ENCODE measurements at places on chromosomes 3 and 15. TPM values are rescaled to one million over a fixed set of nuclear protein-coding genes. Genes with fewer than 3 reads are reported as not detected.

GP9 gene
- not detected for total RNA-seq

DNAJA4 gene
- total RNA-seq, result 2.9 TPM

PLS1 gene
- total RNA-seq, result 0.53 TPM

CDC25A gene
- 1.2 TPM for total RNA-seq

PAK6 gene
- total RNA-seq, result not detected

CACNA2D3 gene
- under 0.01 TPM for total RNA-seq

LRRC3B gene
- total RNA-seq, result not detected

SLC38A3 gene
- total RNA-seq, result not detected

CLDN18 gene
- total RNA-seq, result not detected

SMAD6 gene
- 4.8 TPM for total RNA-seq

XCR1 gene
- total RNA-seq, result not detected

TMEM43 gene
- 126 TPM for total RNA-seq

GPR156 gene
- 0.35 TPM for total RNA-seq

ANKRD63 gene
- not detected for total RNA-seq

CD96 gene
- total RNA-seq, result not detected

SQOR gene
- total RNA-seq, result 40.6 TPM

SLC9A9 gene
- 1.8 TPM for total RNA-seq

GPR27 gene
- total RNA-seq, result not detected

LYZL4 gene
- total RNA-seq, result not detected

STRA6 gene
- 11.2 TPM for total RNA-seq

C2CD4A gene
- total RNA-seq, result not detected

ROBO2 gene
- not detected for total RNA-seq

COL6A5 gene
- total RNA-seq, result not detected

SRP14 gene
- 250 TPM for total RNA-seq

BTLA gene
- total RNA-seq, result not detected

ISG20 gene
- 1.1 TPM for total RNA-seq

FBLN2 gene
- total RNA-seq, result 16.1 TPM

AQP9 gene
- not detected for total RNA-seq

SLITRK3 gene
- total RNA-seq, result not detected

EPHA3 gene
- 0.71 TPM for total RNA-seq

CP gene
- not detected for total RNA-seq

COL8A1 gene
- total RNA-seq, result 114 TPM

OR5K2 gene
- total RNA-seq, result not detected

CMTM7 gene
- 9.2 TPM for total RNA-seq

NIT2 gene
- total RNA-seq, result 21.4 TPM

NT5DC2 gene
- total RNA-seq, result 205 TPM

CYP19A1 gene
- not detected for total RNA-seq

GUCA1C gene
- total RNA-seq, result not detected

SLC12A8 gene
- total RNA-seq, result 21.9 TPM

MAGEL2 gene
- not detected for total RNA-seq

ASB14 gene
- total RNA-seq, result not detected

SLC24A5 gene
- total RNA-seq, result not detected

FANCD2OS gene
- total RNA-seq, result not detected

SOX14 gene
- total RNA-seq, result not detected

TGM5 gene
- total RNA-seq, result not detected

TIMP4 gene
- total RNA-seq, result 21.3 TPM

BFSP2 gene
- total RNA-seq, result not detected

ZKSCAN7 gene
- total RNA-seq, result 4.9 TPM

DUOXA2 gene
- total RNA-seq, result not detected

TMEM42 gene
- total RNA-seq, result 19.6 TPM

PLA2G4F gene
- total RNA-seq, result not detected

GNAT1 gene
- not detected for total RNA-seq

SUSD5 gene
- total RNA-seq, result 0.58 TPM

STAB1 gene
- 1.9 TPM for total RNA-seq

RCN2 gene
- total RNA-seq, result 51.3 TPM

ABCF3 gene
- total RNA-seq, result 39.5 TPM

FOXP1 gene
- 18.5 TPM for total RNA-seq

COL7A1 gene
- 4.4 TPM for total RNA-seq
